ENCODE measurements at places on chromosomes 4 and X.

GRCh38 chr4:57442831-57443291, 332.7 kb upstream of the IGFBP7 start:
- DNase-seq = peak; percentile 44

DNA sequence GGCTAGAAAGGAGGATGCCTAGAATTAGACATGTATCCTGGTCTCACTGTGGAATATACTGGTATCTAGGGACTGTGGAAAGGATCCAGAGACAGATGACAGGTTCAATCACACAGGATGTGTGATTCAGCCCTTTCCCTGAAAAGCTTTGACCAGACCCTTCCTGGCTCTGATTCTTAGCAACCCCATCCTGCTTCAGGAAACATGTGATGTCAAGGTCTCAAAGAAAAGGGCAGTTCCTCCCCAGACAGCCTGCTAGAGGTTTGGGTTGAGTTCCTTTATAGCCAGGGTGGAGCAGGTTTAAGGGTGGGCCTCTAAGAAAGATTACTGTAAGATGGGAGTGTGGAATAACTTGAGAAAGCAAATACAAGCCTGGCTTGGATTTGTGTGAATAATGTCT, 3.0 kb downstream of the BMP15 start:
- peak; percentile 9 for DNase-seq

DNA sequence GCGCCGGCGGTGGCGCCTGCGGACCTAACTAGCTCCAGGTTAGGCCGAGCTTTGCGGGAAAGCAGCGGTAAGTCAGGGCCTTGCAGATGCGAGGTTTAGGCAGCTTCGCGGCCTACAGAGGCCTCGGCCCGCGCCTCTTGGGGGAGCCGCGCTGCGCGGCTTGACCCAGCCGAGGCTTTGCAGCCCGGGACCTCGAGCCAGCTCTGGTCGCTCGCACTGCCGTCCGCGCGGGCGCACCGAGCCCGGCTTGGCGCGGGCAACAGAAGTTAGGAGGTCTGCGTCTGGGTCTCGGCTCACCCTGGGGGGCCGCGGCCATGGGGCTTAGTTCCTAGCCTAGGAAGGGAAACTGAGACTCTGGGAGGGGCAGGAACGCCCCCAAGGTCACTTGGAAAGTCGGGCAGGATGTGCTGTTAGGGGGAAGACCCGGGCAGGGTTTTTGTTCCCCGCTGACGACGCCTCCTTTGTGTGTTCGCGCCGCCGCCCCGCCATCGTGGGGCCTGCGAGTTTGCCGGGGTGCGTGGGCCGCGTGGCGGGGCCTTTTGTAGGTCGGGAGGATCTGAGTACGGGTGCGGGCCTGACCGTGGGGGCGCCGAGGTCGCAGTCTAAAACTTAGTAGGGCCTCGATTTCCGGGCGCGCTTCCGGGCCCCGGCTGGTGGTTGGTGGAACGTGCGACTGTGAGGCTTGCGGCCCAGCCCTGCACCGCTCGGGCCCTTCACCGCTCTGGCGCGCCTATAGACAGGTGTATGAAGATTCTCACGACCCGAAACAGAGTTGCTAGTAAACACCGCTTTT, 482 bp downstream of the RNF4 start:
- DNase-seq = peak; percentile 70

DNA sequence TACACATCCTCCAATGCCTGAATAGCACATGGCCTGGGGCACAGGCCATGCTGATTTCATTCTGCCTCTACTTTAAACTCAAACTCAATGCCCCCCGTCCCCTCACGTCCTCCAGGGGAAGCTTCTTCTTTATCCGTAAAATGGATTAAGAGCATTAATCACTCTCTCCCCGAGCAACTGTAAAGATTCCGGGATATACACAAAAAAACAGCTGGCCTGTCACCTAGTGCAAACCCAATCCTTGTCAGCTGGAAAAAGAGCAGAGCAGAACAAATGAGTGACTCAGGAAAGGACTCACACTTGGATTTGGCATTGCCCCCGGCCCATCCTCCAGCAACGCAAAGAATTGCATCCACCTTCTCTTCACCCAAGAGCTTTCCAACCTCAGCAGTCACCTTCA, 7.8 kb downstream of the QDPR start:
- DNase-seq = no peak

DNA sequence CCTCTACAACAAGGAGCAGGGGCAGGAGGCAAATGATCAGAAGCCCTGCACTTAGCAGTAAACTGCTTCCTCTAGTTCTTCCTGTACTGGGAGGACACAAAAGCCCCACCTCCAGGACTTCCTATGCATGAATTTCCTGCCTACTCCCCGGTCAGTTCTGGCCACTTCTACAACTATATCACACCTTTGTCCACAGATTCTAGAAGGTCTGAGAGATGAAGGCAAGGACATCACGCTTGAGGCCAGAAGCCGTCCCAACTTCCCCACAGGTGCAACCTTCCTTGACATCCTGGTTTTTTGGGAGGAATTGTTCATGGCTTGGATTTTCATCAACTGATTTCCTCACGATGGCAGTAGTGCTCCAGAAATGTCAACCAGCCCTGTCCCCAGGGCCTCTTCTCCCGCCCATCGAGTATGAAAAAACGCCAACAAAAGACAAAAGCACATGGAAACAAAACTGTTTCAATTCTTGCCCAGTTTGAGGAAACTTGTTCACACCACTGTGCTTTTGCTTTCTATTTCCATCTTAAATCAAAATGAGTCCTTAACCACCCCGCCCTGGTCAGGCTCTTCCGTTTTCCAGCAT, 206.5 kb upstream of the STK26 start:
- no peak for DNase-seq

GRCh38 chr4:154928640-154929257, 147.7 kb downstream of the RBM46 start:
- peak; percentile 36 for DNase-seq

GRCh38 chrX:119605464-119606279, 552 bp downstream of the NKRF start:
- peak; percentile 48 for DNase-seq

GRCh38 chrX:12610079-12610478, 181.1 kb upstream of the PRPS2 start:
- DNase-seq = no peak

DNA sequence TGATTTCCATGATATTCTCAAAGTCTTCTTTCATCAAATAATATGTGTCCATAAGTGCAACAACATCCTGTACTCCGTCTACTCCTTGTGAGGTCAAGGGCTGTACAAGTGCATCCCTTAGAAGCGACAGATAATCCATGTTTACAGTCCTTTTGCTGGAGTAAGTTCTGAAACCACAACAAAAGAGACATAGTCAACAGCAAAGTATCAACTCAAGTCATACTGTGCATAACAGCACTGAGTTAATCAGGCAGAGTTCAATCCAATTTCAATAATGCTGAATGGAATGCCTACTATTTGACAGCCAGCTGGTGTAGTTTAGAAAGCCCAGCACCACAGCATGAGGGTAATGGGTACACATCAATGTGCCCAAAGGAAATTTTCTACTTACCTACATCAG, 74.5 kb downstream of the RFC1 start:
- DNase-seq = no peak

DNA sequence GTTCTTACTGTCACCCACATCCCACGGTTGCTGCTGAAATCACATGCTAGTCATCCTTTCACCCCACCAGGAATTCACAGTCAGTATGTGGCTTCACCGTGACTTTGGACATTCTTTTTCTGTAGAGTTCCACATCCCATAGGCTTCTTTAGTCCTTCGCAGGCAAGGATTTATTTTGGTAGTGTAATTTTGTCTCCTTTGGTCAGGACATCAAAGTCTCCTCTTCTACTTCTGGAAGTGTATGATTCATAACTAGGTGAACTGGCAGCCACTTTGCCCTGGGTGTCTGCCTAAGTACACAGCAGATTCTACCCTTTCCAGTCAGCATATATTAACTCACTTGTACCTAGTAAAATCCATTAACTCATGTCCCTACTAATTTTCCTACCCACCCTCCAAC, 38.3 kb upstream of the MMAA start:
- DNase-seq = no peak
